Cerebellum (tissue), 4 donors: ENCODE measurements at places on chromosomes 2 and 18. TPM values are rescaled to one million over a fixed set of nuclear protein-coding genes. Genes with fewer than 3 reads are reported as not detected.
A peak's percentile ranks its signal among the peaks of the same experiment; 100 is the strongest.

DNA sequence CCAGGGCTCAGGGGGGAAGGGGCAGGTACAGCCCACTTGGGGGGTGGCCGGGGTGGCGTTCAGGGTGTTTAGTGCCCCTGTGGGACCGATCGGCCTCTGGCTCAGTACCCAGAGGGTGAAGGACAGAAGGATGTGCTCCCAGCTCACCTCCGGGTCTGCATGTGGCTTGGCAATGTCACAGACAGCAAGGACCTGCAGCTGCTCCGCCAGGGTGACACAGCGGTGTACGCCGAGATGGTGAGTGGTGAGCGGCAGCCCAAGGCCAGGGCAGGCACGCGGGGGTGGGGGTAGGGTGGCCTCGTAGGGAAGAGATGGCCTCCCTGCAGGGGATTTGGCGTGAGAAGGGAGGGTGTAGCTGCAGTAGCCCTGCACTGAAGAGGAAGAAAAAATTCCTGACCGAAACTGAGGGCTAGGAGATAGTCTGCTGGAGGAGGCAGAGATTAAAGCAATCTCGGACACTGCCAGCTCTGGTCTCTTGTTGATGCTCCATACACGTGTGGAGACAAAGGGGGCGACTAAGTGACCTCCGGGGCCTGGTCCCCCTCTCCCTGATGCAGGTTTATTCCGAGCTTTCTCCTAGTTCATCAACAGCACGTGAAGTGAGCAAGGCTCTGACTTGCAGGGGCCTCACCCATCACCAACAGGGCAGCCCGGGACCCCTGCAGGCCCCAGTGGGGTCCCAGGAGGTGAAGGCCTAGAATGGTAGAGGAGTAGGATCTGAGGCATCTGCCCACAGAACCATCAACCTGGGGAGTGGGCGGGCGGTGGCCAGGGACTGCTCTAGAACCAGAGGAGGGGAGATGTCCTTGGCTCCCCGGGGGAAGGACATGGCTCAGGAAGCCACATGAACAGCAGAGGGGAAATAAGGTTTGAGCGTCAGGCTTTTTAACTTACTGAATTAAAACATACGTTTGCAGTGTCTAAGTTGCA, 45.4 kb downstream of the FER1L5 start:
- no peak for DNase-seq

GRCh38 chr2:144524118-144525009, 4.4 kb upstream of the ZEB2 start:
- peak; percentile 14 for DNase-seq

- DNase-seq = no peak
Measured at GRCh38 chr2:146579147-146579930, 1265.5 kb upstream of the ACVR2A start.

DNA sequence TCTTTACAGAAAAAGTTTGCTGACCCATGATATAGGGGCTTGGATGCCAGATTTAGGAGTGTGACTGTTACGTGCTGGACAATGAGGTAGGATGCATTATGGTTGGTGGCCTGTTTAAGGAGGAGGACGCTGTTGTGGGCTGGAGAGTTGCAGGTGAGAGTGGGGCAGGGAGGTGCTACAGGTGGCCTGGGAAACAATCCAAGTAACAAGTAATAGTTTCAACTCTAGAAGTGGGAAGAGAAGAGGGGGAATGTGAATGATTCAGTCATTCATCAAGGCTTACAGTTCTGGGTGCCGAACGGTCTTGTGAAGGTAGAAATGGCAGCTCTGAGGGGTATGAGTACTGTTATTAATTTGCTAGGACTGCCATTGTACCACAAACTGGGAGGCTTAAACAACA, 6.2 kb downstream of the FABP1 start:
- DNase-seq = no peak

- DNase-seq = no peak
Measured at GRCh38 chr2:11993749-11994148, 247.3 kb downstream of the LPIN1 start.

DNA sequence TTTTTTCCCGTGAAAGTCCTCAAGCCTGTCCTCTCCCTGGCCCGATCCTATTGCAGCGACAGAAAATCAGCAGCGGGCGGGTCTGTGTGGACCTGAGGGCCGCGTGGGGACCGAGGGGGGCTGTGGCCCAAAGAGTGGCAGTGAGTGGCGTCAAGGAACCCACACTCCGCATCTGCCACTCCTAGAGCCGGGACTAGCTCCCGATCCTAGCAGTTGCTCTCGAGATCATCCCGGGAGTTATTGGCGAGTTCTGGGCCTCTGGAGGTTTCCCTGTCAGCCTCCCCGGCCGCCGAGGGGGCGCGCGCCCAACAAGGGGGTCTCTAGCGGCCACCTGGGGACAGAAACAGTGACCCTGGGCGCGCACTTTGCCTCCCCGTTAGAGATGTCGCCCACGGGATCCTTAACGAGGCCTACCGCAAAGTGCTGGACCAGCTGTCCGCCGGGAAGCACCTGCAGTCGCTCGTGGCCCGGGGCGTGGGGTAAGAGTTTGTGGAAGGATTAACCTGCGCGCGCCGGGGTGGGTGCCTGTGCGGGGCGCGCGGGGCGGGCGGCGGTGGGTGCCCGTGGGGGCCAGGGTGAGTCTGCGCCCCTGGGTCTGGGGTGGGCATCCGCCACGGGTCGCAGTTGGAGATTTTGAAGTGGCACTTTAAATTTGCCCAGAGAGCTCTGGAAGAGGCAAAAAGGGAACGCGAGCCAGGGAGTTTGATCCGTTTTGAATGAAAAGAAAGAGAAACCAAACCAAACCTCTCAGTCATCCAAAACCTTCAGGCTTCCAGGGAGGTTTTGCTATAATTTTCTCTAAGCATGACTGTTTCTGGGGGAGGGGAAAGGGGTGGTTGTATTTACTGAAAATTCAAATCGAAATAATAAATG, 3.5 kb downstream of the ADCYAP1 start:
- no peak for DNase-seq

DNA sequence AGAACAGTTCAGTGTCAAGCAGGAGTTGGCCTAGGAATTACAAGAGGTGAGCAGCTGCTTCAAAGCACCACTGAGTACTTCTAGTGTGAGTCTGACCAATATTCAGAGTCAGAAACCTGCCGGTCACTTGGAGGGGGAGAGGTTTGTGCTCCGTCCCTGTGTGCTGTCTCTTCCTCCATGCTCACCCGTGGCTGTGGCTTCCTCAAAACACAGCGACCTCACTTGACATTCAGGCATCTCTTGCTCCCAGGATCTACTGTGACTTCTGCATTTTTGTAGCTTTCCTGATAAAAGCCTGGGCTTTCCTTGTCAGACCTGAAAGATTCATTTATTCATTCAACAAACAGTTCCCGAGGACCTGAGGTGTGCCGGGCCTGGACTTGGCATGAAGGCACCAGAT, 32.9 kb downstream of the TPRKB start:
- DNase-seq = no peak

DNA sequence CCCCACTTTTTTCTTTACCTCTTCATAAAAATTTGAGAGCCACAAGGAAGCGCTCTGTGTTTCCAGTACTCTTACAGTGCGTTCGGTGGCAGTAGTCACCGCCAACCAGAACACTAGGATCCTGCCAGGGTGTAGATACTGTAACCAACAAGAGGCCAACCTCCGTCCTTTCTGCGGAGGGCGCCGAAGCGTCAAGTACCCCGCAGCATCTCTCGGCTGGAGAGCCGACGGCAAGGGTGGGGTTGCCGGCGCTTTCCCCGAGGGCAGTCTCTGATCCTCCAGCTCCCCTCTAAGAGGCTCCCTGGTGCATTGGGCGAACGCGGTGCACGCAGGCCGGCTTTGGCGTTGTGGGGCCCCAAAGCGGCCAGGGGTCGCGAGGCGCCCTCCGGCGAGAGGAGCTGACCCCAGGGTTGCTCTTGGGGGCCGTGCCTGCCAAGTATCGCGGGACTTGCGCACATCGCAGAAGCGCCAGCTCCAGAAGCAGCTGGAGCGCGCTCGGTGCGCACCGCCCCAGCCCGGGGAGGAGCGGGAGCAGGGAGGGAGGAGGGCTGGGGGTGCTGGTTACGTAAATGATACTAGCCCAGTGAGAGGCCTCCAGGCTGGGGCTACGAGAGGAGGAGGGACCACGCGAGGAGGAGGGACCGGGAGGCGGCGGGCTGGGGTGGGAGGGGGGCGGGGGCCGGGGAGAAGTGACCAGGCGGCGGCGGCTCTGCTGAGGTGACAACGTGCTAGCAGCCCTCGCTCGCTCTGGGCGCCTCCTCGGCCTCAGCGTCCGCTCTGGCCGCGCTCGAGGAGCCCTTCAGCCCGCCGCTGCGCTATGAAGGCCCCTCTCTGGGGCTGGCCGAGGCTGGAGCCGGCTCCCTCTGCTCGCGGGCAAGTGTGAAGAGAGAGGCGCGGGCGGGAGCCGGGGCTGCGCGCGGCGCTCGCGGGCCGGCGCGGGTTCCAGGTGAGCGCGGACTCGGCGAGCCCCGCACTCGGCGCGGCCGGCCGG, at the start of gene GALNT13:
Gene GALNT13 (plus strand): TSS at position 692 of the 991 bp plus-strand sequence.
- peak; percentile 95 for DNase-seq

DNA sequence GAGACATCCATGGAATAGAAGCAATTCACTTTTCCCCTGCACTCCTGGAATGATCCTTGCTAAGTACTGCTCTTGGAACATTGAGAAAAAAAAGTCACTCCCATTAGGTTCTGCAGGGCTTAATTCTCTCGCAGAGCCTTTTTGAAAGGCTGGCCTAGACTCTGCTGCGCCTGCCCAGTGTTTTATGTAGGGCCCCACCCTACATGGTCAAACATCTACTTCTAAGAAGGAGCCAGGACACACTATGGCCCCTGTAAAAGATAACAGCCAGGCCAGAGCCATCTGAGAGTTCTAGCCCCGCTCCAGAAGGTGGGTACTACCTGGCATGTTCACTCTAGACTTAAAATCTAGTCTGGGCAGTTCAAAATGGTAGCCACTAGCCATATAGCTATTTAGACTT, 30.6 kb upstream of the NPAS2 start:
- no peak for DNase-seq

DNA sequence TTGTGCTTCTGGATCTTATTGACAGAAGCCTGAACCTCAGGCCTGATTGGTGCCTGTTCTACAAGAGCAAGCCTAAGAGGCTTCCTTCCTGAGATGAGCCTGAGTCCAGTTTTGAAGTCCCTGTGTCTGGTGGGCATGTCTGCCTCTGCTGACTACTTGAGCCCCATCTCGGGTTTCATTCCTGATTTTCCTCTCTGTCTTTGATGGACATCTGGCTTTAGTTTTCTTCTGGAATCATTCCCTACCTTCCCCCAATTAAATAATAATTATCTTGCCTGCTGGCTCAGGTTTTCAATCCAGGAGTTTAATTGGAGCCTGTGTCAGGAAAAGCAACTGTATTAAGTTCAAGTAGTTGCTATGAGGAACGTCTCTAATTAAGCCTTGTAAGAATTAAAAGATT, 135.5 kb upstream of the MC4R start:
- no peak for DNase-seq

GRCh38 chr2:121611730-121612705, 37.2 kb downstream of the CLASP1 start:
- no peak for DNase-seq

GRCh38 chr2:216554755-216555154, 56.1 kb downstream of the RPL37A start:
- peak; percentile 33 for DNase-seq

- no peak for DNase-seq
Measured at GRCh38 chr18:13139885-13140450, 78.6 kb upstream of the LDLRAD4 start.

- DNase-seq = no peak
Measured at GRCh38 chr18:10661317-10661716, 135.5 kb downstream of the NAPG start.

DNA sequence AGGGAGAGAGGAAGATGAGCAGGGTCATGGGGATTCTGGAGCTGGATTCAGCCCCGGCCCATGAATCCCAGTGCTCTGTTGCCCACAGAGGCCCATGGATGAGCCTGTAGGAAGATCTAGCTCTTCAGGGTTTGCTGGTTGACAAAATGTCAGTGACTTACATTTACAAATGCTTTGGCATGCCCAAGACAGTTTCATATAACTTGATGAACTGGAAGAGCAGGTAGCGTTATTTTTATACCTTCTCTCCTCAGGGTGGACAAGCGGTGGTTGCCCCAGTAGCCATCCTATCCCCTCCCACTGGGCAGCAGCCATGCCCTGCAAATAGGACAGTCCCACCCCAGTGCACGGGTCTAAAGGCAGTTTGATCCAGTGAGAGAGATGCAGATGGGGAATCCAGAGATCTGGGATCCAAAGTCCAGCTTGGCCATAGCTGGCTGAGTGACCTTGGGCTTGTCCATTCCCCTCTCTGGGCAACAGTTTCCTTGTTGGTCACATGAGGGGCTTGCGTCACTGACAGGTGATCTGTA, 21.5 kb upstream of the KCNK3 start:
- no peak for DNase-seq

HOXD1 gene
- not detected for total RNA-seq

SDC1 gene
- total RNA-seq = 26.0 TPM

IHH gene
- total RNA-seq = not detected
